ENCODE measurements at places on chromosomes 7 and 10. TPM values are rescaled to one million over a fixed set of nuclear protein-coding genes. Genes with fewer than 3 reads are reported as not detected.

The CHAT gene
- not detected for polyA plus RNA-seq

The GDF2 gene
- not detected for polyA plus RNA-seq

The UCN3 gene
- 0.11 TPM for polyA plus RNA-seq

The UFSP1 gene
- 7.1 TPM for polyA plus RNA-seq

The TMEM273 gene
- not detected for polyA plus RNA-seq

The SHTN1 gene
- polyA plus RNA-seq, result 25.1 TPM

The PPP1R17 gene
- polyA plus RNA-seq, result not detected

The ANKRD1 gene
- polyA plus RNA-seq, result 10.7 TPM

The ITGB1 gene
- polyA plus RNA-seq, result 1,270 TPM

The C10orf95 gene
- polyA plus RNA-seq, result 0.13 TPM

The SLC26A5 gene
- polyA plus RNA-seq, result not detected

The BAIAP2L1 gene
- 39.4 TPM for polyA plus RNA-seq

The MYO3A gene
- polyA plus RNA-seq, result not detected

The CC2D2B gene
- 0.15 TPM for polyA plus RNA-seq

The OIT3 gene
- polyA plus RNA-seq, result 0.08 TPM

The TASOR2 gene
- polyA plus RNA-seq, result 26.7 TPM

The CFAP70 gene
- polyA plus RNA-seq, result 0.32 TPM

The IFT22 gene
- 49.9 TPM for polyA plus RNA-seq

The C10orf90 gene
- 2.0 TPM for polyA plus RNA-seq

The AEBP1 gene
- polyA plus RNA-seq, result not detected

The CNPY1 gene
- polyA plus RNA-seq, result not detected

The GBX1 gene
- polyA plus RNA-seq, result not detected

The SFTPA1 gene
- polyA plus RNA-seq, result not detected

The GRID2IP gene
- polyA plus RNA-seq, result 0.03 TPM

The GARIN1A gene
- polyA plus RNA-seq, result 0.43 TPM

The CELF2 gene
- 0.04 TPM for polyA plus RNA-seq

The SMKR1 gene
- polyA plus RNA-seq, result 15.2 TPM

The MBL2 gene
- not detected for polyA plus RNA-seq

The C7orf33 gene
- polyA plus RNA-seq, result not detected

The TDRD1 gene
- polyA plus RNA-seq, result not detected

The TRIM73 gene
- 2.0 TPM for polyA plus RNA-seq

The CYP3A5 gene
- 2.3 TPM for polyA plus RNA-seq

The SRRM3 gene
- polyA plus RNA-seq, result 5.7 TPM

The ZNF138 gene
- polyA plus RNA-seq, result 3.8 TPM
